ENCODE measurements at places on chromosomes 3 and 15.

GRCh38 chr15:57824186-57824585 lies 117.7 kb downstream of the POLR2M start:
- no peak for DNase-seq

DNA sequence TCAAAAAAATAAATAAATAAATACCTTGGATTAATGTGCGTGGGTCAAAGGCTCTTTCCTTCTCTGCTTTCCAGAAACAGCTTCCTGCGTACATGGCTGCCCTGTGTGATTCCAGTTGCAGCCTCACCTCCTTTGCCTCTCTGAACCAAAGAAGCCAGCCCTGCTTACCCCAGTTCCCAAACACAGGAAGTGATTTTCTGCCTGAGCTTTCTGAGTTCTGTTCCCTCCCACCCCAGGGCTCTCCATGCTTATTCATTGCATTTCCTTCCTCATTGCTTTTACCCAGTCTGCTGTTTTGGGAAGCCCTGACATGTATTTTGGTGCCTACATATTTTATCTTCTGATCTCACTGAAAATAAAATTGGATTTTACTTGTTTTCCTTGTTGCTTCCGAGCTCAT lies 15.4 kb downstream of the ZSCAN2 start:
- DNase-seq, result no peak

- no peak for DNase-seq
These were observed 39.9 kb downstream of the IFT57 start for GRCh38 chr3:108182339-108182738.

GRCh38 chr15:40048211-40048792 lies 9.3 kb upstream of the SRP14 start:
- no peak for DNase-seq

DNA sequence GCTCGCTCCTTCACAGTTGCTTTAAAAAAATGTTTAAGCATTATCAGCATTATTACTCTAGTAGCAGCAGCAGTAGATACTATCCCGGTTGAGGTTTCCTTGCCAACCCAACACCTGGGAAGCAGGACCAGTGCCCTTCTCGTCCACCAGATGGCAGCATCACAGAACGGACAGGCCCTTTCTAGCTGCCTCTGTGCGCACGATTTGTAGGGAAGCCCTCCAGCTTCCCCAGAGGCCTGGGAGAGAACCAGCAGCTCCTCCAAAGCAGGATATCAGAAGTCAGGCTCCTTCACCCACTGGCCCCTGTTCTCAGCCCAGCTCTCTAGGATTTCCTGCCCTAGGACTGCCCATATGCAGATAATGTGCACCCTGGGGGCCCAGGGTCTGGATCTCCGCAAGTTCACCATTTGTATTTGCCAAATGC lies 16.8 kb upstream of the ESYT3 start:
- peak; percentile 30 for DNase-seq

- DNase-seq, result no peak
These were observed 128.8 kb downstream of the SV2B start for GRCh38 chr15:91228890-91229289.

DNA sequence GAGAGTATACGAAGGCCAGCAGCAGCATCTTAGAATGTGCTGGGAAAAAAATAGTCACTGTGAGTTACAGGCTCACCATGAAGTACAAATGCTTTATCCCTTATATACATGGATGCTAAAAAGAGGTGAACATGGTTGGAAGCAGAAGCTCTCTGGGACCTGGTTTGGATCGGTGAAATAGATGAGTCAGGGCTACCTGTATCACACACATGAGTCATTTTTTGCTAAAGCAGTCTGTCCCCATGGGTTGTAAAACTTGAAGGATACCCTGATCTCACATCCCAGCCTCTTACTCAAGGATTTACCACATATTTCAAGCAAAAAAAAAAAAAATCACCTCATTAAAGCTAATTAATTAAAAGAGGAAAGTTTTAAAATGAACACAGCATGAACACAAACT lies 6.9 kb upstream of the SERPINI2 start:
- no peak for DNase-seq

GRCh38 chr3:99330281-99330680 lies 308.1 kb upstream of the COL8A1 start:
- no peak for DNase-seq

DNA sequence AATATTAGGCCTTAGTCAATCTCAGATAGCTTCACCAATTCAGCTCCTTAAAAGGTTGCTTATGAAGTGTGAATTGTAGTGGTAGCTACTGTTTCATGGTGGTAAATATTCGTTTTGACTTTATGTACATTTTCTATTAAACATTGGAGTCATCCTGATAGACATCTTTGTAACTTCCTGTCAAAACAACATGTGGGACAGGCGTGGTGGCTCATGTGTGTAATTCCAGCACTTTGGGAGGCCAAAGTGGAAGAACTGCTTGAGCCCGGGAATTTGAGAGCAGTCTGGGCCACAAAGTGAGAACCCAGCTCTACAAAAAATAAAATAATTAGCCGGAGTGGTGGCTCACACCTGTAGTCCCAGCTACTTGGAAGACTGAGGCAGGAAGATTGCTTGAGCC lies 2.0 kb upstream of the TRIM59 start:
- no peak for DNase-seq

DNA sequence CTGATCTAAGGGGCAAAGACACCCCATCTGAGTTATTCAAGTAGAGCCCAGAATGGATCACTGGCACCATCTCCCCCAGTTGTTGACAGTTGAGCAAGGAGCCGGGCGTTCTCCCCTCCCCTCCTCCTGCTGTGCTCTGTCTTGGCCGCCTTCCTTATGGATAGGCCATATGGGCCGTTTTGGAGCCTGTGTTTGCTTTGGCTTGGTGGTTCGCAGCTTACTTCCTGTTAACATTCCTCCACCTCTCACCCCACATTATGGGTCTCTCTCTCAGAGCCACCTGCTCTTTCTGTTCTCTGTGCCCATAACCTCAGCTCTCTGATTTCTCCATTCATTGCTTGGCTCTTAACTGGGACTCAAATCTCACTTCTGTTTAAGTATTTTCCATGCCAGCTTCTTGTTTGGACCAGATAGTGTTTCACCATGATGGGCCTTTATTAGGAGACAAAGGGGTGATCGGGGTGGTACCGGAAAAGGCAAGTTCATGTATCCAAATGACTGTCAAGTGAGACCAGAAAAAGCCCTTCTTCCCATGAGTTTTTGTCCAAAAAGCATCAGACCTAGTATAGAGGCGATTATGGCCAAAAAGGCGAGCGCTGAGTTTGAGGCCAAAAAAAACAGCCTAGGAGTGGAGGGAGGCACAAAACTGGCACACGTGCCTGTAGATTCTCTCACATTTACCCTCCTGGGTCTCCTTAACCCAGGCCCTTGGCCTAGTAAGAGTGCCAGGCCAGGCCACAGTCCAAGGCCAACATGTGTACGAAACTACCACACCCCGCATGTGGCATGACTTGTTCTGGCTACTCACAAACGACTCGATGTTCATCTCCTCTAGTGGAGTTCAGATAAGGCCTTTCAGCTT lies 62.6 kb downstream of the DUT start:
- no peak for DNase-seq

- no peak for DNase-seq
These were observed 5.9 kb downstream of the USP3 start for GRCh38 chr15:63509955-63510940.

DNA sequence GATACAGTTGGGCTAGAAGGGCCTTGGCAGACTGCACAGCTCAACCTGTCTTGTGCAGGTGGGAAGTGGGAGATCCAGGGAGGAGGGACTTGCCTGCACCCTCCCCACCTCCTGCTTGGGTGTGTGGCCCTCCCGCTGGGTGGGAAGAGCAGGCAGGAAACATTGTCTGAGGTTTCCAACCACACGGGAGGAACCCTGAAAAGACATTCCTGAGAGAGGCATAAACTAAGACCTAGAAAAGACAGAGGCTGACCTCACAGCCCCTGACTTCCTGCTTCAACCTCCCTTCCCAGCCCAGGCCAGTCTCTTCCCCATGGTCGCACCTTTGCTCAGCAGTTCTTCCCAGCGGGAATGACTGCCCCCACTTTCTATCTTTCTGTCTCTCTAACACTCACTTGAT lies 46.3 kb upstream of the INSYN1 start:
- DNase-seq, result no peak

DNA sequence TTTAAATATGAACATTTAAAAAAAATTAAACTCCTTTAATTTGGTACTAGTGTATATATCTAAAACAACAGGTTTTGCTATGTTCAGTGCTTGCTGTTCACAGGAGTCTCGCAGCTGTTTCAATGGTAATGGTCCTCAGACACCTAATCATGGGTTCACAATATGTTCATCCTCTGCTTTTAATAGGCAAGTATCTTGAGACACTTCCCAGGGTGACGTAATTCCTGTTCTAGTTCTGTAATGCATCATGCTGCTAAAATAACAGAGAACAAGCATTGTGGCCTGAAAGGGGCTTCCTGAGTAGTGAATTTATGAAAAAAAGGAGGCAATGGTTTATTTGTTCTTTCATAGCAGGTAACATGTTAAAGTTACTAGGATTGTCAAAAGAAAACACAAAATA lies 625.2 kb upstream of the GBE1 start:
- no peak for DNase-seq

- DNase-seq, result no peak
These were observed 36.7 kb upstream of the SLC7A14 start for GRCh38 chr3:170622369-170623159.

DNA sequence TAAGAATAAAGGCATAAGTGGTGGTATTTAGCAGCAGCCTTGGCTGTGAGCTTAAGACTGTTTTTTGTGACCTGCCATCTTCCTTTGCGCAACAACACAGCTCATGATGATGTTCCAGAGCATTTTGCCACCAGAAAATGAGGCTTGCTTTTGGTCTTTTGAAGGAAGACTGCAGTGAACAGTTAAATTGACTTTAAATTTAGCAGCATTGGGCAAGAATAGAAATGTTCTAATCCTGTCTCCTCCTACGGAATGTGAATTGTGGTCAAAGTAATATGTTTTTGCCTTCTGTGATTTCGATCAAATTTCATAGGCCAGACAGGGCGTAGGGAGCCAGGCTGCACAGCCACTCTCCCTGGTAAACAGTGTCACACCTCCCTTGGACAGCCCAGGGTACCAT lies 460.7 kb upstream of the RASGRP1 start:
- DNase-seq, result no peak

- no peak for DNase-seq
These were observed 5.6 kb upstream of the ZNF80 start for GRCh38 chr3:114242947-114243346.

- DNase-seq, result no peak
These were observed 1268.7 kb downstream of the SI start for GRCh38 chr3:163809540-163809993.

- DNase-seq, result no peak
These were observed 30.7 kb downstream of the MESD start for GRCh38 chr15:80958818-80959495.

DNA sequence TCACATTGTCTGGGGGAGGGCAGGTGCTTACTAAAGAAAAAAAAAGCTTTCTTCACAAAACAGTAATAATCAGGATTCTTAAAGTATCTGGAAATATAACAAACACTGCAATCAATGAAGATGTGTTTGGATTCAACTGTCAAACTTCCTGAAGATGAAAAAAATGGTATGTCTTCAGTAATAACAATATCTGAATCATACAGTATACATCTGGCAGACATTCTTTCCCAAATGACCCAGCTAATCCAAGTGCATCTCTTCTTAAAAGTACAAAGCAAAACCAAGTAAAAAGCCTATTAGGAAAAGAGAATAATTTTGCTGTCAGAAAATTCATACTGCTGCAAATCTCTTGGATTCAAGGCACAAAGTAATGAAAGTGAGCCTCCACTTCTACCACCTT lies 145.0 kb upstream of the MCTP2 start:
- no peak for DNase-seq

DNA sequence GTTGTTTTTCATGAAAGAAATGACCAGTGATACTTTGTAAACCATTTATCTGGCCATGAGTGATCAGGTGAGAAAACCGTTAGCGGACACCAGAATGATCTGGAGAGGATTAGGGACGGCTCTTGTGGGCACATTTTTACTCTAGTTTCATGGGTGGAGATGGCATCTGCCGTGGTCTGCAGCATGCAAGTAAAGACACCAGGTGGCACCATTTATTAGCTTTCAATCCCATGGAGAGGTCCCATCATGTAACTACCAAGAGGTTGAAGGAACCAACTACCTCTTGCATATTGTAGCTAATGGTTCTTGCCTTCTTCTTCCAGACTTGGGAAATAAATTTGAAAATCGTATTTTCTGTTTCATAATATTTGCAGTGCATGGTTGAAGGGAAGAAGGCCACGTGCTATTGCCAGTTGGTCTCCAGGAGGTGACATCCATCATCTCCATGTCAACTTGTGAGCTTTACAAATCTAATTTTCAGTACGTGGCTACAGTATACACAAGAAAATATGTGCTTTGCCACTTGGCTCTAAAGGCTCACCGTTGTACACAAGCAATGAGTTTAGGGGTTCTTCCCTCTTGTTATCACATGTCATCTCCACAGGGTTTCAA lies 1.5 kb upstream of the MAPKBP1 start:
- peak; percentile 15 for DNase-seq

DNA sequence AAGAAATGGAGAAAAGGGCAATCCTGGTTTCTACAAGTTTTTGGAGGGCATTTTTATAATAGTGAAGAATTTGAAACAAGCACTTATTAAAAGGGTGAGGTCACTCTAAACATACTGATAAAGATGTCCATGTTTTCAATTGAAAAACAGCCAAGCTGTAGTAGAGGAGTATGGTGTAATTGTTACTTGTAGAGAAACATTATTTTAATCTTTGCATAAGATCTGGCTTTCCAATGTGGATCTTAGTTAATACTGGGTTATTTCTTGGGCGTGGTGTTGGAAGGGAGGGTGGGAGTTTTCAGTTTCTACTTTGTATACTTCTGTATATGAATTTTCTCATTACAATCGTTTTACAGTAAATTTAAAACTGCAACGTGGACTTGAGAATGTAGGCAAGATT lies 22.8 kb downstream of the MORF4L1 start:
- no peak for DNase-seq

DNA sequence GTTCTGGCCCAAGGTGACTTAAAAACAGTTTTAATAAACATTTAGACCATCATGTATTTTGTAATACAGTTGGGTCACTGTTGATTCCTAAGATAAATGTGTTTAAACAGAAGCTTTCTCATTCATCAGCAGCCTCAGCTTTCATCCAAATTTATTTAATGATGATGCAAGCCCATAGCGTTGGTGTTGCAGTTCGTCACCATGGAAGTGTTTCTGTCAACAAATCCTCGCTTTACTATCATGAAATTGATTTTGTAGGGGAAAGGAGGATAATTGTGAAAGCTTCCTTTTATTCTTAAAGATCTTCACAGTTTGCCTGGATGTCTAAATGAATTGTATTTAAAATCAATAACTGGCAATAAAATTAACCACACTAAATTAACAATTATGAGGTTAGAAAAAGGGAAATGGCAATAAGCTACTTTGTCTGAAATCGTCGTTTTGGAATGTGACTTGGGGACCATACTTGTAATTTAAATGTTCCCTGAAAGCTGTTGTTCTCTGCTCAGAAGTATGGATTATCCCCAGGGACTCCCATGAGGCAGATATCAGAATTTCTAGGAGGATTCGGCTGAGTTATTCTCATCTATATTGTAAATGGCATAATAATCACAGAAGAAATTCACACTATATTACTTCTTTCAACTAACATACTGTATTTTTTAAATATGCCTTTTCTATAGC lies 29.0 kb downstream of the CMSS1 start:
- DNase-seq, result no peak
